ENCODE measurements at places on chromosomes 12 and 14.

DNA sequence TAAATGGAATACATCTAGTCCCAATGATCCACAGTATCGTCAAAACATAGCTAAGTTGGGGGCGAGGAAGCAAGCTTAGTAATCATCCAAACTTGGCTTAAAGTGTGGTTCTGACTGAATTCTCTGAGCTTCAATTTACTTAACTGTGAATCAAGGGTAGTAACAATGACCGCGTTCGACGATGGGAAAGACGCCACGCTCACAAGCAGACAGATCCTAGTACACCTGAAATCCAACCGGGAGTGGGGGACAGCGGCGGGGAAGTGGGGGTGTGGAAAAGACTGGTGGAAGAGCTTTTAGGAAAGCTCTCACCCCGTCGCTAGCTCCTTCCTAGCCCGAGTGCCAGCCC, 433 bp downstream of the COX16 start:
- no peak for DNase-seq

- no peak for DNase-seq
Measured at GRCh38 chr12:58349161-58349560, 407.8 kb downstream of the ATP23 start.

DNA sequence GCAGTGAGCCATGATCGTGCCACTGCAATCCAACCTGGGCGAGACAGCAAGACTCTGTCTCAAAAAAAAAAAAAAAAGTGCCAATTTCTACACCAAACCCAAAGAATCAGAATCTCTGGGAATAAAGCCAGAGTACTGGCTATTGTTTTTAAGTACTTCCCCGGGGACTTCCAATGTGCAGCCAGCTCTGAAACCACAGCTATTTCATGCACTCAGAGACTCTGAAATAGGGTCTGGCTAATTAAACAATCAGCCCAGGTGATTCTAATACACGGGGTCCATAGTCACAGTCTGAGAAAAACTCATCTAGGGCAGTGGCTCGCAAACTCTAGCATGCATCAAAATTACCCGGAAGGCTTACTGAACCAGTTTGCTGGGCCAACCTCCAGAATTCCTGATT, 56.3 kb downstream of the SIX6 start:
- no peak for DNase-seq

GRCh38 chr14:72657214-72657921, 236.5 kb downstream of the DPF3 start:
- DNase-seq = no peak

- no peak for DNase-seq
Measured at GRCh38 chr14:79583738-79584408, 627.4 kb downstream of the DIO2 start.

DNA sequence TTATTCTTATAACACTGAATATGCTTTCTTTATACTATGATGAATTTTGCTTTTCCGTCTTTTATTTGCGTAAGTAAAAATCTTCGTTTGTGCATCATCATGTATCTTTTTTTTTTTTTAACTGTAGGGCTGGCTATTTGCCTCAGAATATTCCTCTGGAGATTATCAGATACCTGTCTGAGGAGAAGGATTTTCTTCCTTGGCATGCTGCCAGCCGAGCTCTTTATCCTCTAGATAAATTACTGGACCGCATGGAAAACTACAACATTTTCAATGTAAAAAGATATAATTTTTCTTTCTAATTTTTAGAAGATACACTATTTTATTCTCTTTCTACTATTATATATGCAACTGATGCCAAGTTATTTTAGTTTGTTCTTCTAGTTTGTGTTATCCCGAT, 346.6 kb downstream of the TRHDE start:
- no peak for DNase-seq

DNA sequence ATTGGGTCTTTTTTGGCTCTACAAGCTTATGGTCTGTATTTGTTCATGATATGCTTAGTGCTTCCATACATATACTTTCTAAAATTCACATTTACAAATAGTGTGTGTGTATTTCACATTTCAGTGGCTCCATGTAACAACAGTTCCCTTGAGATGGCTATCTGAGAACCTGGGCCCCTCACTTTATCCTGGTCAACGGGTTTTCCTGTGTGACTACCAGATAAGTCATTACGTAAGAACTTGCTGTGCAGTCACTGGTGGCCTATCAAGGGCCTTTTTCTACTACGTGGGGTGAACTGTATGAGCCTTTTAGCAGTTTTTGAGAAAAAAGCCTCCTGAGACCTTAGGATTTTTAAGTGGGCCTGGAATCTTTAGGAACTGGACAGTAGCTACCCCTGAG, 454.1 kb downstream of the PCNX1 start:
- no peak for DNase-seq

DNA sequence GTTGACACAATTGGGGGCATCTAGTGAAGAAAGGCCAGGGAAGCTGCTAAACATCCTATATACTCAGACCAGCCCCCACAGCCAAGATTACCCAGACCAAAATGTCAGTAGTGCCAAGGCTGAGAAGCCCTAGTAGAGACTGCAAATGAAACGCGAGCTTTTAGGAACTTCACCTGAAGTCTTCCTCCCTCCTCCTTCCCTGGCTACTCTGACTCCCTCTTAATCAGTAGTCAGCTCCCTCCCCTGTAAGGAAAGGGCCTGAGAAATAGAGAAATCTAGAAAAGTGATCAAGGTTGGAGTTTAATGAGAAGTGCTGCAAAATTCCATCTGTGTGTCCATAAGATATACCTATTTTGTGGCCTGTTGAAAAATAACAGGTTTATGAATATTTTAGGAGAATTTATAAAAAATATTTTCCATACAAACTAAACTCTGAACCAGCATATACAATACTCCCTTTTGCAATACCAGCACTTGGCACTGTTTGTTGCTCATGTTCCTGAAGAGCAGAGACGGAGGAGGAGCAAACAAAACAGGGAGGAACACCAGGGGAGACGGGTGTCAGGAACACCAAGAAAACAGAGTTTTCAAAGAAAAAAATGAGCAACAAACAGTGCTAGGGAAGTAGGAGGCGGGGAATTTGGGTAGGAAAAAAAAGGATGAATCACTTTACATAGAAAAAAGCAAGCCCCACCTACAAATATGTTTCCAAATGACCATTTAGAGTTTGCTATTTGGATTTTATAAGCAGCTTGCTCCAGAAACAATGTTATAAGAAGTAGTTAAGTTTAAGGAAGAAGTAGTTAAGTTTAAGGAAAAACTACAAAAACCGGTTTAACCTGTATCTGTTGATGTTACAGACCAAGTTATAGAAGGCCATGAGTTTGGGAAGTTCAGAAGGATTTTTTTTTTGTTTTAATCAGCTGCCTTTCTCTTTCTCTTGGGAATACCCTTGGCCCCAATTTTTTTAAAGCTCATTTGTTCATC, 282.1 kb upstream of the GRIP1 start:
- no peak for DNase-seq

- no peak for DNase-seq
Measured at GRCh38 chr12:79121486-79121885, 256.9 kb downstream of the SYT1 start.

DNA sequence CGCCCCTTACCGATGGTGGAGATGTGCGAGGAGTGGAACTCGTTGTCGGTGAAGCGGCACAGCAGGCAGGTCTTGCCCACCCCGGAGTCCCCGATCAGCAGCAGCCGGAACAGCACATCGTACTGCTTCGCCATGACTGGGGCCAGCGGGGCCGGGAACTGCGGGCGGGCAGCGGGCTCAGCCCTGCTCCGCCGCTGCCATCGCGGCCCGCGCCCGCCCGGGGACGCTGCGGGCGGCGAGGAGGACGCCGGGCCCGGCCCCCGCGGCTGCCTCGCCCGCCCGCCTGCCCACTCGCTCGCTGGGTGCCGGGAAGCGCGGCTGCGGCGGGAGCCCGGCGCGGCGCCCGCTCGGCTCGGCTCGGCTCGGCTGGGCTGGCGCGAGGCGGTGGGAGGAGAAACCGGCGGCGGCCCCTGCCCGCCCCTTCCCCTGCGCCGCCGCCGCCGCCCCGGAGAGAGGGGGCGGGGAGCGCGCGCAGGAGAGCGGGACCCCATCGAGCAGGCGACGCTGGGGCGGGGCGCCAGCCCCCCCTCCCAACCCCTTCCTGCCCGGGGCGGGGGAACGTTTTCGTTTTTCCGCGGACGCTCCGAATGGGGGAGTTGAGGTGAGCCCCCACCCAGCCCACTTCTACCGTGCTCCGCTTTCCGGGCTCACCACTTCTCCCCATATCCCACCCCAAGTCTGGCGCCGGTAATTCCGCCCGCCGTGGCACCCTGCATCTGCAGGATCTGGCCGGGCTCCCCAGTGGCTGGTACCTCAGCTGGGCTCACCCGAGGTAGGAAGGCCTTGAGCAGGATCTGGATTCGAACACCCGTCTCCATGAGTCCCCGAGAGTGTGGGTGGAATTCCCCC, at the start of gene RAB15:
TSS of gene RAB15 (minus strand) at position 394 of the 849 bp plus-strand sequence. CDS start at position 134, 260 bp downstream.
- peak; percentile 62 for DNase-seq

GRCh38 chr14:84085493-84085892, 1444.5 kb upstream of the FLRT2 start:
- DNase-seq = no peak

GRCh38 chr12:105939181-105939721, 199.5 kb downstream of the NUAK1 start:
- no peak for DNase-seq

GRCh38 chr12:86331457-86331856, 75.3 kb upstream of the MGAT4C start:
- no peak for DNase-seq

DNA sequence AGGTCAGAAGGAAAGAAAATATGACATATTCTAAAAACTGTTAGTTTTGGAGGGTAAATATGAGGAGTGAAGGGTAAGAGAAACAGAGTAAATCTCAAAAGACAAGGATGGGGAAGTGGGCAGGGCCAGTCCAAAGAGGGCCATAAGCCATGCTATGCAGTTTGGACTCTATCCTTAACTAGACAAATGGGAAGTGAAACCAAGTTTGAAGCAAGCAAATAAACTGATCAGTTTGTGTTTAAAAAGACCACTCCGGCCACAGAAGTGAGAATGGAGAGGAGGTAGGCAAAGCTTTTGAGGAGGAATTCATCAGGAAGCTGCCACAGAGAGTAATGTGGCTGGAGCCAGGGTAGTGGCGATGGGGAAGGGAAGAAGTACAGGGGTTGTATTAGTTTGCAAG, 37.5 kb upstream of the DAAM1 start:
- DNase-seq = no peak

DNA sequence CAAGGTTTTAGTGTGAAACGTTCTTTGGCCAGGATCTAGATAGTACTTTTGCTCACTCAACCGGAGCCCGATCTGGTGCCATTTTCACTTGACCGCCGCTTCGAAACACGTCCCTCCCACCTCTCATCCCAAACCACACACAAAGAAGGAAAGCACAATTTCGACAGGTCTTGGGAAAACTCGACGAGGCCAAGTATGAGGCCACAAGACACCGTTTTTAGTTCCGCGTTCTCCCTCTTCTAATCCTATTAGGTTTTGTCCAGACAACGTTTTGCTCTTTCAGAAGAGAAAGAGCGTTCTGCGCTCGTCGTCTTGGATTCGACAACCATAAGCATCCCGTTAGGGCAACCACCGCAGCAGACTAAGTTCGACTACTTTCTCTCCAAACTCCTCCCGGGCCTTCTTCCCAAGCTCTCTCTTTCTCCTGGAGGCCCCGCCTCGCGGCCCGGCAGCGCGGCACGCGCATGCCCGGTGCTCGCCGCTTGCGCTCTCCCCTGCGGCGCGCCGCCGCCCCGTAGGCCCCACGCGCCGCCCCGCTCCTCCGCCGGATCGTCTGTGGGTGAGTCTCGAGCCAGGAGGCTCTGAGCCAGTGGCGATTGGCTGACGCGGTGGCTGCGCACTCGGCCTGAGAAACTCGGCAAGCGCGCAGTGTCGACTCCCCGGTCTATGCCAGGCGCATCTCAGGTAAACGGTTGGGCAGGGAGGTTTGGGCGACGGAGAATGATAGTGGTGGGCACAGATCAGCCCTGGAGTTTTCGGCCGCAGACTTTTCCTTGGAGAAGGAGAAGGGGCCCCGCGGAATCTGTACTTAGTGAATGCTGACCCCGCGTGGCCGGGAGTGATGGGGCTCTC, at the start of gene MIPOL1:
TSS of gene MIPOL1 (plus strand) at position 517 of the 852 bp plus-strand sequence. CDS start 49,952 bp downstream, outside the sequence.
- DNase-seq = peak; percentile 76

DNA sequence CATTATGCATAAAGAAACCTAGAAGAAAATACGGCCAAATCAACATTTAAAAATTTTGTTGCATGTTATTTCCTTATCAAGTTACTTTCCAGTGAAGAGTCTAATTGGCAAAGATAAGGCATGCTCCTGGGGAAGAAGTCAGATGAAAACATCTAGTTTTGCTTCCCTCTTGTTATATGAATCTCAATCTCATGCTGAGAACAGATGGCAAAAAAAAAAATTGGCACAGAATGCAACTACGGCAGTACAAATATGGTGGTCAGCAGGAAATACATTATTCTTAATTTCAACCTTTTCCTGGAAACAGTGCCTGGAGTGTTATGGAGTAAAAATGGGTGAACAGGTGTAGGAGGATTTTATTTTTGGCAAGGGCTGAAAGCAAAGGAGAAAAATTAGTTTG, 32.8 kb downstream of the HECTD4 start:
- DNase-seq = no peak

GRCh38 chr12:64608901-64609535, 1.3 kb upstream of the RASSF3 start:
- DNase-seq = no peak

DNA sequence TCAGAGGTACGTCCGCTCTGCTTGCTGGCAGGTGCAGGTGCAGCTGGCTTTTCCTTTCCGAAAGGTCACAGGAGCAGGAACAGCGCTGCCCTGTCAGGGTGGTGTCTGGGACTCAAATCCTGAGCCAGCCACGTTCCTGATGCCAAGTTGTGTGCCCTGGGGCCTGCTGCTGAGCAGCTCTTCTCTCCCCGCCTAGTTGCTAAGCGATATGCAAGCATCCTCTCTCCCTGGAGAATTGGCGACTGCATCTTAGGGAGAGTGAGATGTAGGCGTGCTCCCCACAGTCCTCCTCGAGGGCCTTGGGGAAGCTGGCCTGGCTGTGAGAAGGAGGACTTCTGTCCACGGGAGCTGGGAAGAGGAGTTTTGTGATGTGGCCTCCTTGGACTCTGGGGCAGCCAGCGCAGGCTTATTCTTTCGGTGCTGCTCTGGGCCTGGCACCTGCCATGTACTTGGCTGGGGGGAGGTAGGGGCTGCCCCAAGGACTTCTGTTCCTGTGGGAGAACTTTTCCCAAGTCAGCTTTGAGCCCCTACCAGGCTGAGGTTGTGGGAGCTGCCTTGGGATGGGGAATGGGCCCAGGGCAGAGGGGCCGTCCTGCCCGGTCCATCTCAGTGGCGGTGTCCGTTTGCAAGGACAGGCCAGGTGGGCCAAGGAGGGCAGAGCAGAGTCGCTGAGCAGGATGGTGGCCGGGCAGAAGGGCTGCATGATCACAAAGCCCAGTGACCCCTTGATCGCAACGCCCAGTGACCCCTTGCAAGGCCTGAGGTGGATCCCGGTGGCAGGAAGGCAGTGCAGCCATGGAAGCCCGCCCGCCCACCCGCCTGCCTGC, 183.5 kb downstream of the ADGRD1 start:
- DNase-seq = no peak

Measured in caudate nucleus (tissue), 63 donors.